IMR-90 (cell line): ENCODE measurements at places on chromosomes 2 and 18. TPM values are rescaled to one million over a fixed set of nuclear protein-coding genes. Genes with fewer than 3 reads are reported as not detected.

Gene TRIB2
- 12.7 and 16.1 TPM in 2 replicates for total RNA-seq

Gene LYPD6
- 0.90 and 1.4 TPM in 2 replicates for total RNA-seq

Gene CFAP53
- under 0.01 TPM in 2 replicates for total RNA-seq

Gene MOGAT1
- not detected in 2 replicates for total RNA-seq

Gene KRTCAP3
- total RNA-seq: not detected in 2 replicates
